AG08395 (cell line): ENCODE measurements at places on chromosomes 3 and 15.

GRCh38 chr3:113287803-113288648 is 76.7 kb downstream of the BOC start:
- DNase-seq, result peak; percentile 66

GRCh38 chr3:86995537-86995936 is 4.6 kb upstream of the VGLL3 start:
- peak; percentile 62 for DNase-seq

GRCh38 chr3:194023501-194024280 is 112.3 kb upstream of the HES1 start:
- no peak for DNase-seq

DNA sequence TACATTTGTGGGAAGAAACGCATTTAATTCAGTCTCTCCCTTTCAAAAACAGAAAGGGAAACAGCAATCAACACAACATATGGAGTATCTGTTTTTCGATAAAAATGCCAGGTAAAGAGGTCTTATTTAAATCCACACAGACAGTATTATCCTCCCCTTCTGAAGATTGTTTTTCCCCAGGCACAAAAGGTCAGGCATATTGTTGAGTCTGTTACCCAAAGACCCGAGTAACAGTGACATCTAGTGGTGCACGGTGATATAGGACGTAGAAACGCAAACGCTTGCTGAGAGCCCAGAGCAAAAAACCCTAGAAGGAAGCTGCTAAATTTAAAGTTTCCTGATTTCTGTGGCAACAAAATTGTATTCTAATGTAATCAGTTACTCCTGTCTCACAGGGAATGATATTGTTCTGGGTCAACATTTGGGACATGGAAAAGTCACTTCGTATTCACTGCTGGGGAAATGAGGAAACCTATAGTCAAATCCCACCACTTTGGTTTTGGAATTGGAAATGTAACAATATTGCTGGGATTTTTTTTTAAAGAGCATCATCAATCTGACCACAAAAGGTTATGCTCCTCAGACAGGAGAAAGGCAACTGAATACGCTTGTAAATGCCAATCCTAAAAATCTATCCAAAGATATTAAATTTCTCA is 312.7 kb upstream of the CCDC54 start:
- peak; percentile 78 for DNase-seq

DNA sequence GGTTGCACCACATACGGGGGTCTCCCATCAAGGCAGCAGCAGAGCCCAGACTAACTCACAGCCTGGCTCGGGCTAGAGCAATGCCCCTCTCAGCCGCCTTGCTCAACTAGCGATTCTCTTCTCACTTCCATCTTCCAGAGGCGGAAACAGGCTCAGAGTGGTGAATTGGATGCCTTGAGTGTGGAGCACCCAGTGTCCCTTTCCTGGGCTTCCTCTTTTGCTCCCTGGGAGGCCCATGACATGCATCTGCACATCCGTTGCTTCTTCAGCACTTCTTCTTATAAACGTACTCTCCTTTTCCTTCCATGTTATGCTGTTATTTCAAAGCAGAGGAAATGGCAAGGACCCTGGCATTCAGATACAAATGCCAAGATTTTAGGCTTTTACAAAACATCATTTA is 2.1 kb upstream of the IQSEC1 start:
- DNase-seq, result no peak

DNA sequence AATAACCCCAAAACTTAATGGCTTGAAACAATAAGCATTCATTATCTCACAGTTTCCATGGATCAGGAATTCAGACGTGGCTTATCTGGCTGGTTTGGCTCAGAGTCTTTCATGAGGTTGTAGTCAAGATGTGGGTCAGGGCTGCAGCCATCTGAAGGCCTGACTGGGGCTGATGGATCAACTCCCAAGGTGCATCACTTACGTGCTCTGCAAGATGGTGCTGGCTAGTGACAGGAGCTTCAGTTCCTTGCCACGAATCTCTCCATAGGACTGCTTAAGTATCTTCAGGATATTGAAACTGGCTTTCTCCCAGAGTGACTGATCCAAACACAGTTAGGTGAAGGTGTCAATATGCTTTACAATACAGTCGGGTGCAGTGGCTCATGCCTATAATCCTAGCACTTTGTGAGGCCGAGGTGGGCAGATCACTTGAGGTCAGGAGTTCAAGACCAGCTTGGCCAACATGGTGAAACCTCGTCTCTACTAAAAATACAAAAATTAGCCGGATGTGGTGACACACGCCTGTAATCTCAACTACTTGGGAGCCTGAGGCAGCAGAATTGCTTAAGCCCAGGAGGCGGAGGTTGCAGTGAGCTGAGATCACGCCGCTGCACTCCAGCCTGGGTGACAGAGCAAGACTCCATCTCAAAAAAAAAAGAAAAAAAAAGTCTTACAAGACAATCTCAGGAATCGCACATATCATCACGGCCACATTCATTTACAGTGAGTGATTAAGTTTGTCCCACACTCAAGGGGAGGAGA is 28.5 kb upstream of the PTPRG start:
- no peak for DNase-seq

DNA sequence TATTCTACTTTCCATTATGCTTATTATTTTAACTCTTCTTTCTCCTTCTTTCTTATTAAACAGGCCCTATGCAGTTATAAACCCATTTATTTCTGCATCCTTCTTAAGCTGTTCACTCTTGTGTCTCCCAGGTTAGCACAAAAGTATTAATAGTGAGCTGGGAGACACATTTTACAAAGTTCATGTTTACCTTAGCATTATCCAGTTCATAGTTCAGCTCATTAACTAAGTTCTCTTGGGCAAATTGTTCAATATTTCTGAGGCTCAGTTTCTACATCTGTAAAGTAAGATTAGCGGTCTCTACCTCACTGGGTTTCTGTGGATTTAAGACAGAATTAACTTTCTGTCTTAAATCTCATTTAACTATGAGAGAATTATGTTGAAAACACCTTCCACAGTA is 31.2 kb upstream of the UMPS start:
- DNase-seq, result no peak

- no peak for DNase-seq
Measured at GRCh38 chr3:127030508-127031412, 47.8 kb downstream of the PLXNA1 start.

DNA sequence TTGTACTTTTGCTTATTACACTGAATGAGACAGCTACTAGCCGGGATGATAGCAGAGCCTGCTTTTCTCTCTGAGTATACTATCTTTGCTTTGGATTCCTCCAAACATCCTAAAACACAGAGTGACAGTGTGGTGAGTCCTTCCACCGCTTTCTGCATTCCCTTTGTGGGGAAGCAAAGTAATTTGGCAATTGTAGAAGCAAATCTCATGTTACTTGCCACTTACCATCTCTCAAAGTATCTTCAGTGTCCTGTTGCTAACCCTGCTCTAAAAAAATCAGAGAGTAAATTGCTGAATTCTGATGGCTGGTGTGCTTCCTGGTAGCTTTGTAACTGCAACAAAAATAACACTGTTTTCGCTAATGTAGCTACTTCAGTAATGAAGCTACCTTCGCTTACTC is 92.4 kb upstream of the LRRFIP2 start:
- no peak for DNase-seq

GRCh38 chr15:71780115-71780976 is 30.0 kb upstream of the NR2E3 start:
- DNase-seq, result peak; percentile 44

DNA sequence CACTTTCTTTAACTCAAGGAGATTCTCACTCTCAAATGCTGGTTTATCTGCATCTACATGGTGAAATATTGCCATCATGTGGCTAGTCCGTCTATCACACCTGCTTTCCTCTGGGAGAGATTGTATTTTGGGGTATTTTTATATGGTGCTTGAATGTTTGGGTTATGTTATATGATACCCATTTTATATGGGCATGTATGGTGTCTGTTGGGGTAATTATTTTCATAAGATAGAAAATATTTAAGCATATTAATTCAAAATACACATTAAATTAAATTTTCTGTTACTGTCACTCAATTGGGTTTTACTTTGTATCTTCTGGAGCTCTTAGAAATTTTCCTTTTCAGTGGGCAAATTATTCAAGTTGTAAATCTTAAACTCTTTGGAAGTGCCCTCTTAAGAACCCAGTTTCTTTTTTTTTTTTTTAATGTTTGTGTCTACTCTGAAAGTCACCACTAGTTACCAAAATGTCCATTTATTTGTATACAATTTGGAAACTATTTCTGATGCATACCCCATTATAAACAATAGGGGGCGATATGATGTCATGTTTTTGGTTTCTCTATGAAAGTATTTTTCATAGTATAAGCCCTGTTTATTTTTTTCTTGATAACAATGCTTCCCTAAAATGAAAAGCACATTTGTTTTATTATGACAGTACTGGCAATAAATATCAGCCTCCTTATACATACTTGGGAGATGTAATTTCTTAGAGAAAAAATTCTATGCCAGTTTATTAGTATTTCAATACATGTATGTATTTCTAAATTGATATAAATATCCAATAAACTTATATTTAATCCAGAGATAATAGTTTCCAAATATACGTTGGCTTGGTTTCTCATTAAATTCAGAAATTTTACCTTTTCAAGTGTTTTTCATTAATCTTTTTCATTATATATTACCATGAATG is 36.1 kb upstream of the PLSCR5 start:
- DNase-seq, result peak; percentile 26

- no peak for DNase-seq
Measured at GRCh38 chr15:70061696-70062270, 35.9 kb downstream of the TLE3 start.

DNA sequence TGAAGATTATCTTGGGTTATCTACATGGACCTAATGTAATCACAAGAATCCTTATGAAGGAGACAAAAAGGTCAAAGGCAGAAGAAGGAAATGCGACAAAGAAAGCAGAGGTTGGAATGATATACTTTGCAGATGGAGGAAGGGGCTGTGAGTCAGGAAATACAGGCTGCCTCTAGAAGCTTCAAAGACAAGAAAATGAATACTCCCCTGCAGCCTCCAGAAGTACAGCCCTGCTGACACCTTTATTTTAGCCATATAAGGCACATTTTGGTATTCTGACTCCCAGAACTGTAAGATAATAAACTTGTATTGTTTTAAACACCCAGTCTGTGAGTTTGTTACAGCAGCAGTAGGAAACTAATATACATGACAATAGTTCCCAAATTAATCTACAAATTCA is 58.6 kb downstream of the SIDT1 start:
- no peak for DNase-seq

GRCh38 chr3:32097768-32098167 is 8.7 kb upstream of the GPD1L start:
- no peak for DNase-seq

DNA sequence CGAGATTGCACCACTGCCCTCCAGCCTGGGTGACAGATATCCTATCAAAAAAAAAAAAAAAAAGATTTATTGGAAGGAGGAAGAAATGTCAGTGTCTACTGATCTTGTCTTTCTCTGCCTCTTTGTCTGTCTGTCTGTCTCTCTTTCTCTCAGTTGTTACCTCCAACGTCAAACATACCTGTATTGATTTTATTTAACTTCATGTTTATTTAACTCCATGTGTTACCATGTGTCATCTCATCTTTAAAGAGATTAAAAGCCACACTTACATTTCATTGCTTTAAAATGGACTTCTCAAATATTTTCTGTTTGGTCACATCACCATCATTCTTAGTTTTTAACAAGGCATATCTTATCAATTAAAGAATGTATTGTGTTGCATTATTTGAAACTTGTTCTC is 9.4 kb downstream of the CLDN11 start:
- no peak for DNase-seq

DNA sequence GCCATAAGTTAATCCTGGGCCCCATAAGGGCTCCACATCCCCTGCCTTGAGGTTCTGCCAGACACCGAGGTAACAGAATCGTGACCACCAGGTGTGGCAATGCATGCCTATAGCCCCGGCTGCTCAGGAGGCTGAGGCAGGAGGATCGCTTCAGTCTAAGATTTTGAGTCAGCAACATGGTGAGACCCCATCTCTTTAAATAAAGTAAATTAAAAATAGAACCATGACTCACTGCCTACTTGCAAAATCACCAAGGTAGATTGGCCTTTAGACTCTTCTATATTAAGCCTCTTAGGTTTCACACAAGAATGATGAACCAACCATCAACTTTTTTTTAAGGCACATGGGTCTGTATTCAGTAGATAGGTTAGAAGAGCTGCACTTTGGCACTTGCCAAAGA is 9.7 kb downstream of the WDR5B start:
- no peak for DNase-seq

DNA sequence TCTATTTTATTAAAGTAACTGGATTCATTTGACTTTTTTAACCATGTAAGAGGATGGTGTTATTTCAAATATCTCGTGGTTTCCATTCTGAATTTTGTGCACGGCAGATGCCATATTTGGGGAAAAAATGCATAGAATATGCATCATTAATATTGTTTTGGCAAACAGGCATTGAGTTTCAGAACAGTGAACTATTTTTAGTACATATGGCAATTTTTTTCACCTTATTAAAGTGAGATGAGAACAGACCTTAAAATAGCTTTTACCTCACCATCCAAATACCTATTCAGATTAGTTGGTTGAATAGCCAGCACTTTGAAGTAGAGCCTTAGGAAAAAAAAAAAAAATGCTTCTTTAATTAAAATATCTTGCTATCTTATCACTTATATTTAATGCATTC is 117.3 kb upstream of the FLNB start:
- DNase-seq, result no peak

DNA sequence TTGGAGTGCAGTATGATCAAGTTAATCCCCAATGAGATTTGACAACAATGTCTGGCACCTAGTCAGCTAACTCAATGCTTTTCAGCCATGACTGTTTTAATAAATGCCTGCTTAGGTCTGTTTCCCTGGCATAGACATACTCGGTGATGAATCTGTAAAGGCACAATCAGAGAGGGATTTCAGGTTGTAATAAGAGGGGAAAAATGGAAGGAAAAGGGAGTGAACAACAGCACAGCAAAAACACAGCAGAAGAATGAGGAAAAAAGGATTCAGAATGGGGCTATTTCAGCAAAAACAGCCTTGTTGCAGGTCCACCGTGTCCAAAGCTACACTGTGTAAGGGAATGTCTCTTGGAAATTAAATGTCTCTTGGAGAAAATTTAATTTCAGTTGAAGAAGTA is 19.3 kb upstream of the CHD2 start:
- DNase-seq, result no peak

GRCh38 chr15:50190166-50190570 is 8.2 kb downstream of the SLC27A2 start:
- no peak for DNase-seq

DNA sequence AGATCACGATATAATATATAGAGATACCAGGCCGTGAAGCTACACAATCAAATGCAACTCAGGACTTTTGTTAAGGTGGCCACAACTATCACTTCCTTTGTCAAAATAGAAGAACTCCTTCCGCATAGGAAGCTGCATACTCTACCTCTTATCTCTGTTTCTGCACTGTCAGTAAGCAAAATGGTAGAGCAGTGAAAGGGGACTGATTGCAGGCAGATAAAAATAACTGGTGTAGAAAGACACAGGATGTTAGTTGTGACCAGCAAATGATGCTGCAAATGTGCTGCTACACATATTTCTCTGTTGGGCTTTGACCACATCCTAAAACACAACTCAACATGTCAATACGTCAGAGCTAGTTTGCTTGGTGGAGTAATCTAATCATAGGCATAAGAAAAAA is 16.3 kb upstream of the TRAT1 start:
- DNase-seq, result no peak
